ENCODE measurements at places on chromosomes 3 and 15.

DNA sequence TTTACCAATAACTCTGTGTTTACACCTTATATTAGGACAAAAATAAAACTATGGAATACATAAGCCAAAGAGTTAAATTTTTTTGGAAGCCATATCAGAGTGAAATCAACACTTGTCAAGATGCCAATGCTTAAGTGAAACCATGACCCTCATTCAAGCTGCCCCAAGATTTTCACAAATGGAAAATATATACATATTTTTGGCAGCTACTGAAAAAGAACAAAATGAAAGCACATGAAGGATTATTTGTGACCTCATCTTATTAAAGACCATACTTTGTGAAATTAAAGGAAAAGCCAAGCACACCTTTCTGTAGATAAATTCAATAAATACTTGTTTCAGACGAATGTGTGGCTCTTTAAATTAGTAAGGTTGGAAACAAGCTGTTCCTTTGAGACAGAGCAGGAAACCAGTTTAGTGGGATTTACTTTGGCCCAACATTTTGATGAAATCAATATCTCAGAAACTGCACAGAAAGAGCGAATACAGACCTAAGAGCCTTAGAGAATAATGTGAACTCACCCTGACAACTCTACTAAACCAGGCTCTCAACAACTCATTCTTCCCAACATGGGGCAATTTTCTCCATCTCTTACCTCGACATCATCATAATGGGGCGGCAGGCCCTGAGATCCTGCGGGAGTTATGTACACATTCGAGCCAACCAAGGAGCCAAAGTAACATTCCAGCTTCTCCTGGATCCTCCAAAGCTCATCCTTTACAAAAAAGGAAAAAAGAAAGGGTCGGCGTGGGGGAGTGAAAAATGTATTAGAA is 11.1 kb downstream of the RIOX2 start:
- DNase-seq = no peak

DNA sequence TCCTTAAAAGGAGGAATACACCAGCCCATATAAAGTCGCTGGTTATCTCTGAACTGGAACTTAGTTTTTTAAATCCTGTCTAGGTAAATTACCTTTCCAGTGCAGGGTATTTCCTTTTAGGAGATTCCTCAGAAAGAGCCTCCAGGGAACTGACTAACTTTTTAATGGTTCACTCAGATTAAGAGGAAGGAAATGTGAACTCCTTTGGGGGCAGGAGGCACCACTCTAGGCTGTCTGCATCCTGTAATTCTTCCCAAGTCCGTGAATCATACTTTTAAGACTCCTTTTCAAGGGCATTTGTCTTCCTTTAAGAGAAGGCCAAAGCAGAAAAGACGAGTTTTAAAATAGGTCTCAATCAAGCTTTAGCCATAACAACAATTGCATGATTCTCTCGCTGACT is 871.2 kb upstream of the NR2F2 start:
- no peak for DNase-seq

DNA sequence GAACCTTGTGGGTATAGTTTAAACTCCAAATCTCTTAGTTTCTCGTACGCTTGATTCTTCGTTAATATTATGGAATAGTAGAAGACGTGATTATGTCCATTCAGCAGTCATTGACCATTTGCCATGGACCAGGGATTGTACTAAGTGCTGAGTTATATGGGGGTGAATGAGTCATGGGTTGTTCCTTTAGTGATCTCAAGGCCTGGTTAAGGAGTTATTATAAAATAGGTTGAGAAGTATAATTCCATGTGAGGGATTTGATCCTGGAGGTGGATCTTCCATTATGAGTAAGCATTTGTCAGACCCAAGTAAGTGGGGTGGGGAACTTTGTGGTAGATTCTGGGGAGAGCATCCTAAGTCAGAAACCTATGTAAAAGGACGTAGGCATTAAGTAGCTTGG is 15.4 kb downstream of the NR2C2 start:
- DNase-seq = no peak

- no peak for DNase-seq
Observed at GRCh38 chr3:191176038-191176785, 22.8 kb upstream of the OSTN start.

- no peak for DNase-seq
Observed at GRCh38 chr3:31408720-31409119, 124.0 kb upstream of the STT3B start.

DNA sequence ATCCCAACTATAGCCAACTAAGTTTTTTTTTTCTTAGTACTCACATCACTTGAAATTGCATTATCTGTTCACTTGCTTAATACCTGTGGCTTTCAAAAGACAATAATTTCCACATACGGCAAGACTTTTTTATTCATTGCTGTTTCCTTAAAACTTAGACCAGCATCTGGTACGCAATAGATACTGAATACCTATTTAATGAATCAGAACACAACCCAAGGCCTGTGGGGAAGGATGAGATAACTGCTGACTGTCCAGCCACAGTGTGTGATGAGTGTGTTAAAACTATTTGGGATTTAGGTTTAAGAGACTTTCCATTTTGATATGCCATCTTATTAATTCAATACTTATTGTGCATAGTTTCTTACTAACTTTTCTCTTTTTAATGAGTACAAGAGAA is 988.7 kb downstream of the NTRK3 start:
- no peak for DNase-seq

GRCh38 chr3:165521131-165521871 is 315.9 kb downstream of the BCHE start:
- no peak for DNase-seq
